A549 treated with CORT108297 at 1 μM for 4 hours (cell line): ENCODE measurements at places on chromosomes 16 and 17. TPM values are rescaled to one million over a fixed set of nuclear protein-coding genes. Genes with fewer than 3 reads are reported as not detected.

Gene TAC4
- not detected in 5 replicates for total RNA-seq

Gene FBXL16
- total RNA-seq = 2.7 to 5.7 TPM (median 5.3 TPM) in 5 replicates

Gene CCL1
- total RNA-seq = not detected in 5 replicates

Gene RUNDC3A
- 0.55 to 1.3 TPM (median 0.57 TPM) in 5 replicates for total RNA-seq

Gene VASN
- 4.2 to 8.5 TPM (median 7.4 TPM) in 5 replicates for total RNA-seq

Gene CD300E
- total RNA-seq = 0.02 TPM in 1 of 5 replicates, not detected in the others

Gene MYH2
- not detected in 5 replicates for total RNA-seq

Gene SHISA6
- not detected in 5 replicates for total RNA-seq
